ENCODE measurements at places on chromosomes 1 and 21.

DNA sequence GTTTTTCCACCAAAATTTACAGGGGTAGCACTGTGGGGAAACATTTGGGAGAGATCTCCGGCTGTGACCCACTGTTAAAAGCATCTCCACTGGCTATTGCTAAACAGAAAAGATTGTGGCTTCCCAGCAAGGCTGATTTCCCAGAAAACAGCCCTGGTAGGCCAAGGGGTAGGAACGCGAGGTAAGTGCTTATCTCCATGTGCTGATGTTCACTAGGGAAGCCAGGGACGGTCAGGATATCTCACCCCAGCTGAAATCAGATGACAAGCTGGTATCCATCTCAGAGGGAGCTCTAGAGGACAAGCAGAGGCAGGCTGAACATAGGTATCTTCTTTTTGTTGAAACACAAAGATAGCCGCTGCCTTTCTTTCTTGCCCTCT lies 63.6 kb downstream of the MIS18A start:
- DNase-seq: no peak

DNA sequence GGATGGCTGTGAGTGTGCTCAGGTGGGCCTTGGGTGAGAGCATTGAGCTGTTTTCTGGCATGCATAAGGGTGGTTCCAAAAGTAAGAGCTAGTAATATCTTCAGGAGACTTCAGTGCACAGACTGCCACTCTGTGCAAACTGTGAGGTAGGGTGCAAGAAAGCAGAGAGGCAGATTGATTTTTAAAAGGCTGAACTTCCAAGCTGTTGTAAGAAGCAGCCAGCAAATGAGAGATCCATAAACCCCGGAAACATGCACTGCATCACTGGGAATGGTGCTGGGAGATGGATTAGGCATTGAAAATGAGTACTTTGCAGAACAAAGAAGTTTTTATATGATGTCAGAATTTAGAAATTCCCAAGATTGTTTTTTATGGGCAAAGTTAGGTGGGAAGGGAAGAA lies 255.4 kb downstream of the TNR start:
- no peak for DNase-seq

- DNase-seq: peak; percentile 73
These were observed 44.6 kb downstream of the CDCP2 start for GRCh38 chr1:54108156-54108555.

DNA sequence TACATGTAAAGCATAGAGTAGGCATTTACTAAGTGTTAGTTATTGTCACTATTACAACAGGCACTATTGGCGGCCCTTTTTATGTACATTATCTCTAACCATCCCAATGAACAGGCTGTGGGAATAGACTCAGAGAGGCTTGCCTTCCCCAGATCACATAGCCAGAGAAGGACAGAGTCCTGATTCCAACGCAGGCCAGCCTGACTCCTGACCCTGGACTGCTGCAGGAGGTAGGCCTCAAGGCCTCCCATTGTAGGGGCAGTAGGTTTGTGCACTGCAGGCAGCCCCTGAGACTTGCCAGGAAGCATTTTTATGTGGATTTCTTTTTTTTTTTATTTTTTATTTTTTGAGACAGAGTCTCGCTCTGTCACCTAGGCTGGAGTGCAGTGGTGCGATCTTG lies 6.4 kb upstream of the GFI1 start:
- DNase-seq: no peak

DNA sequence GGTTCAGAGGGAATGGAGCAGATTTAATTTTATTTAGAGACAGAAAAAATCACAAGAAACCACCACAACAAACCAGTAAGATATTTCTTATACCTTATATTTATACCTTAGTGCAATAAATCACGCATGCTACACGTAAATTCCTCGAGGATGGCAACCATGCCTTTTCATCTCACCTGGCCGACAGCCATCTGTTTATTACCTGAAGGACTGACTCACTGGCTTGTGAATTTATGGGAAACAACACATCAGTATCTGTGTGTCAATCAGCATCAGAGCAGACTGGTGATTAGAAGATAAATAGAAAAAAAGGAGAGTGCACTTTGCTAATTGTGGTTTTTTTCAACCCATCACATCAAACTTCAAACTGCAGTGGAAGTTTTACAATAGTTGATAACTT lies 58.4 kb downstream of the S1PR1 start:
- DNase-seq: no peak

GRCh38 chr1:204102029-204102611 lies 29.2 kb downstream of the SOX13 start:
- DNase-seq: peak; percentile 96

- peak; percentile 70 for DNase-seq
These were observed 8.0 kb upstream of the PKP1 start for GRCh38 chr1:201275253-201275666.

DNA sequence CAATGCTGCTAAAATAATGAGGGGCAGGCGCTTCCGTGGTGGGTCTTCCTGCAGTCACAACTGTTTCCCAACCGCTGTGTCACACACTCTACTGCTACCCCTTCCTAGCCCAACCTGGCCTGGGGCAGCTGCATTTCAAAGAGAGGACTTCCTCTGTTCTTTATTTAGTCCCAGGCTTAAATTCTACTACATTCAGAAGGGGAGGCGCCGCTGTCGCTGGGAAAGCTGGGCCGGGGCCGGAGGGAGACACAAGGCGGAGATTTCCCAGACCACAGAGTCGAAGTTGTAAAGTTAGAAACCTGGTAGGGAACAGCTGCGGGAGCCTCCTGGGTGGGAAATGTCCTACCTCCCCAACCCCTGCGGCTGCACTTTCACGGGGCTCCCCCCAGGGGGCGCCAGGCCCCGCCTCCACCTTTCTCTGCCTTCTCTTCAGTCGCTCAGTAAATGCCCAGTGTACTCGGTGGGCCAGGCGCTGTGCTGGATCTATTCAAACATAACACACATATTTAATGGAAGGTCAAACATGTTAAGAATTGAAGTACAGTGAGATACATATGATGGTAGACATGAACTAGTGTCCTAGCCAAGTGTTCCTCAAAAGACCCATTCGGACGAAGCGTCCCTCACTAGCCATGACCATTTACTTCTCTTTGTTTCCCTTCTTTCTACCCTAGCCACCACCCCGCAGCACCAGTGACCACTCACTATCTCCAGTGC lies 23.1 kb downstream of the DYRK3 start:
- peak; percentile 72 for DNase-seq

DNA sequence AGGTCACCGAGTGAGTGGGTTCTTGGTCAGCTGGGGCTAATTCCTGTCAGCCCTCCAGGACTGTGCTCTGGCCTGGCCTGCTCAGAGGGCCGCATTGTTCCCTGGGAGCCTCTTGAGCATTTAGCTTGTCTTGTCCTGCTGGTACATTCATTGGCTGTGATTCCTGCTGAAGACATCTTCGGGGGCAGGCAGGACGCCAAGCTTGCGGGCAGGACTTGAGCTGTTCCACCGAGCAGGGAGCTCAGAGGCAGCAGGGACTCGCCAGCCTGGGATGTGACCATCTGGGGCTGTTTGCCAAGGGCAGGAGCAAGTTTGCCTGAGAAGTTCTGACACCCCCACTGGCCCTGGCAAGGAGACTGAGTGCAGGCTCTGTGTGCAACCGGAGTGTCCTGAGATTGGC lies 7.0 kb upstream of the SLC26A9 start:
- DNase-seq: no peak

- peak; percentile 85 for DNase-seq
These were observed 103.7 kb upstream of the NFIA start for GRCh38 chr1:60978421-60979357.

GRCh38 chr1:206495493-206496046 lies 11.8 kb upstream of the RASSF5 start:
- no peak for DNase-seq

- no peak for DNase-seq
These were observed 81.0 kb upstream of the KCNK2 start for GRCh38 chr1:215001419-215002021.

DNA sequence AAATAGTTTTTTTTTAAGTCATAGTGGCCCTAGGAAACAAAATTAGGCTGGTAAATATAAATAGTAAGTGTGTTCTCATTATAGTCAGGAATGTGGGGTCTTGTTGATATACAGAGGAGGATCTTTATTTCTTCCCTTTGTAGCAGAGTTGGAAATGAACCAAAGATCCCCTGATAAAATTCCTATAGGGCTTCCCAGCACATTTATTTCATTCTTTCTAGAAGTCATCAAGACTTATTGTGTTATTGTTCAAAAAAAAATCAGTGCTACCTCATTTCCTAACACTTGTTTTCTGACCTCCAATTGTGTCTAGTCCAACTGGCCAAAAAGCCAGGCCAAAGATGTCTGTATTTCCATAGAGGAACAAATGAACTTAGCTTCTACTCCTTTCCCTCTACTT lies 7.6 kb upstream of the PLEKHO1 start:
- DNase-seq: no peak
